ENCODE measurements at places on chromosomes 1 and 21.

DNA sequence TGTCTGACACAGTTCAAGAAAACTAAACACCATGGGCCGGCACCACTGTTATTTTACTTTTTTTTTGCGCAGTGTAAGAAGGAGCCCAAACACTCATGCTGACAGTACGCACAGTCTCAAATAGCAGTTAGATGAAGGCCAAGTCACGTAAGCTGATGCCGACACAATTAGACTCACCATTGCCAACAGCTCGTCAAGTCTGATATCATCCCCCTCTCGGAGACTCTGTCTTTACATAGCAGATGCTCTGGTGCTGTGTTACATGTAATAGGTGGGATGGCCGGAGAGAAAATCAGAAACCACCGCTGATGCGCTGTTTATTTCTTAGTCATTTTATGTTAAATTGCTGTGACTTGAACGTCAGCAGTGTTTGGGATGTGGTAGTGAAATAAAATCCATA is 49.3 kb downstream of the TGFB2 start:
- no peak for DNase-seq

- DNase-seq = no peak
Observed at GRCh38 chr1:71157715-71158114, 76.9 kb upstream of the ZRANB2 start.

GRCh38 chr1:220789532-220790147 is 2.9 kb downstream of the MTARC1 start:
- DNase-seq = peak; percentile 35

GRCh38 chr1:164637461-164638375 is 78.7 kb downstream of the PBX1 start:
- DNase-seq = peak; percentile 83

DNA sequence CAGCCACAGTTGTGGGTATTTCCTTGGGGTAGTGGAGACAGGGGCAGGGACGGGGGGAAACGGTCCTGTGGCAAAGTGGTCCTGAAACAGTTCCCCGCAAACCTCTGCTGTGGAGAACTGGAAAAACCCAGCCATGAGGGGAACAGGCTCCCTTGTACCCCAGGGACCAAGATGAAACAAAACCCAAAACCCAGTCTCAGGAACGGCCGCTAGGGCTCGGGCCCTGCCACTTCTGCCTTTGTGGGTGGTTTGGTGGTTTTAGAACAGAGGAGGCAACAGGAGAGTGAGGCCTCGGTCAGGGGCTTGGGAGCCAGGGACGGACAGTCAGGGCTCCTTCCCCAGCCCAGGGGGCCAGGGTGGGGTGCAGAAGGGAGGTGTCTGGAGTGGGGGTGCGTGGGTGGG is 24.8 kb upstream of the EDN2 start:
- DNase-seq = no peak

GRCh38 chr1:232728507-232729263 is 76.5 kb upstream of the MAP10 start:
- peak; percentile 95 for DNase-seq

GRCh38 chr21:41736423-41736822 is 30.4 kb downstream of the RIPK4 start:
- DNase-seq = no peak

DNA sequence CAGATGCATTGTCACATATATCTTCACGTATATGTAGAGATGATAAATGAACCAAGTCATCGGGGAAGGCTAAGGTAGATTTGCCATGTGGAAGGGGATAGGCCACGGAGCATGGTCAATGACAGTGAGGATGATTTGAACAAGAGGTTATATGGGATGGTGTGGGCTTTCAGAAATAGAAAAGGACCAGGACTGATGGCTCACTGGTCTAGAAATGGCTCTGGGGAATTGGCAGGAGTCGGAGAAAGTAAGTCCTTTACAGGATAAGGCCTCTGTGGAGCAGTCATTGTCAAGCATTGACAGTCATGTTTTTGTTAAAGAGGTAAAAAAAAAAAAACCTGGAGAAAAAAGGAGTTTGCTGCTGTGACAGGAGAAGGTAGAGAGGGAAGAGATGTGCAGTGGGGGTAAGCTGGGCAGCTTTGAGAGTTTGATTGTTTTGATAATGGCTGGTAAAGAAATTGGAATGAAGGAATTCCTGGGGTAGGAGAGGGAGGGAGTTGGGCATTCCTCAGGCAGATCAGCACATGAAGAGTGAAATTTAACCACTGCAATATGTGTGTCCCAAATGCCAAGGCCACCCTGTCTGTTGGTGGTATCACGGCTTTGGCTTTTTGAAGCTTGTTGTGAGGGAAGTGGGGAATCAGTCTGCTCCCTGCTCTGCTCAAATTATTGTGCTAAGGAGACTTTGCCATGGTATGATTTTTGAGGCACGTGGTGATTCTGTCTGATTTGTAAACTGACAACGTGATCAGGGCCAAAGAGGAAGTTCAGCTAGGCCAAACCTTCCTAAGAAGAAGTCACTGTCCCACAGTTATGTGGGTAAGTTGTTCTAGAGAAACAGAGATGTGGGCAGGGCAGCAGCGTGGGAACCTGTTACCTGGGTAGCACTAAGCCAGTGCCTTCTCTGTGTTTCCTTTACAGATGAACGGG is 26.0 kb downstream of the MACF1 start:
- no peak for DNase-seq

- peak; percentile 5 for DNase-seq
Observed at GRCh38 chr1:228457017-228457395, 30.2 kb upstream of the RNF187 start.
